RWPE2 (cell line): ENCODE measurements at places on chromosomes 1 and 21.

- H3K4me1 ChIP-seq: peaks cover 27% of the 10 kb centered on the region
- no peaks in the 10 kb centered on the region for H3K27me3 ChIP-seq
- peak overlapping the region; percentile 88 for H3K27ac ChIP-seq
- H3K36me3 ChIP-seq: peaks cover 18% of the 10 kb centered on the region
These were observed 202.4 kb upstream of the L1TD1 start for GRCh38 chr1:61992257-61992656.

- H3K27ac ChIP-seq: no peak overlapping the region
- DNase-seq: no peak
- no peaks in the 10 kb centered on the region for H3K36me3 ChIP-seq
- H3K27me3 ChIP-seq: no peaks in the 10 kb centered on the region
These were observed 88.9 kb downstream of the TMEM53 start for GRCh38 chr1:44585315-44585920.

DNA sequence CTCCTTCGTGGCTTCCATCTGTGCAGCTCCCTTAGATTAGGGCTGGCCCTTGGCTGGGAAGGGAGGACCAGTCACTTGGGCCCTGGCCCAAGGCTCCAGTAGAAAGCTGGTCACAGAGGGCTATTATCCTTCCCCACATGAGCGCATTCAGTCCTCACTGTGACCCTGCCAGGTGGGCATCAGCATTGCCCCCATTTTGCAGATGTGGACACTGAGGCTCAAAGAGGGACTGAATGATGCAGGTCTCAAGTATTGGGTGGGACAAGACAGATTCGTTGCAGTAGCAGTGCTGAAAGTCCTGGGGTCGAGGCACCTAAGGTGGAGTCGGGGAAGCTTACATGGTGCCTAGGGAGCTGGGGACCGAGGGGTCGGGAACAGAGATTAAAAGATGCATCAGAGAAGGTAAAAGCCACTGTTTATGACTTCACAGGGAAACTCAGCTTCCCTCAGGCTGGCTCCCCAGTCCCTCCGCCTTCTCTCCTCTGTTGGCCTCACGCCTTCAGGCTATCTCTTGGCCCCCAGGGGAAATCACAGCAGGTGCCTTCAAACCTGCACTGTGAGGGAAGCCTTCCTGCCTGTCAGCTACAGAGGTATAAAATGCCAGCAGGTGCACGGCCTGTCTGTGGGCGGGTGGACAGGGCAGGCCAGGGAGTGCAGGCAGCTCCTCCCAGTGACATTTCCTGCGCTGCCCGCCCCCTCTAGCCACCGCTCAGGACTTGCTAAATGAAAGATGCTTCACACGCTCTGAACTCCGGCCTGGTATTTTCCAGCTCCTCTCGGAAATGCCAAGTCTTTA, 178.4 kb downstream of the GRIK3 start:
- no peak for DNase-seq

GRCh38 chr1:53321366-53321765, 6.5 kb downstream of the LRP8 start:
- no peak overlapping the region for H3K27ac ChIP-seq
- peaks cover 57% of the 10 kb centered on the region for H3K36me3 ChIP-seq
- H3K4me3 ChIP-seq: no peak overlapping the region
- peaks cover 7% of the 10 kb centered on the region for H3K4me1 ChIP-seq
- no peaks in the 10 kb centered on the region for H3K27me3 ChIP-seq

- no peak overlapping the region for H3K4me3 ChIP-seq
- peak overlapping the region; percentile 20 for H3K27ac ChIP-seq
- DNase-seq: no peak
- H3K27me3 ChIP-seq: no peaks in the 10 kb centered on the region
- H3K36me3 ChIP-seq: no peaks in the 10 kb centered on the region
These were observed 76.1 kb upstream of the SLC2A1 start for GRCh38 chr1:43034778-43035177.

- no peaks in the 10 kb centered on the region for H3K27me3 ChIP-seq
- DNase-seq: no peak
- no peaks in the 10 kb centered on the region for H3K36me3 ChIP-seq
- H3K4me1 ChIP-seq: peaks cover 3% of the 10 kb centered on the region
These were observed 8.5 kb upstream of the TTC22 start for GRCh38 chr1:54809496-54810074.

- peak overlapping the region; percentile 49 for H3K27ac ChIP-seq
- H3K36me3 ChIP-seq: no peaks in the 10 kb centered on the region
- H3K4me3 ChIP-seq: no peak overlapping the region
These were observed 497 bp downstream of the FCRLB start for GRCh38 chr1:161721738-161722343.

DNA sequence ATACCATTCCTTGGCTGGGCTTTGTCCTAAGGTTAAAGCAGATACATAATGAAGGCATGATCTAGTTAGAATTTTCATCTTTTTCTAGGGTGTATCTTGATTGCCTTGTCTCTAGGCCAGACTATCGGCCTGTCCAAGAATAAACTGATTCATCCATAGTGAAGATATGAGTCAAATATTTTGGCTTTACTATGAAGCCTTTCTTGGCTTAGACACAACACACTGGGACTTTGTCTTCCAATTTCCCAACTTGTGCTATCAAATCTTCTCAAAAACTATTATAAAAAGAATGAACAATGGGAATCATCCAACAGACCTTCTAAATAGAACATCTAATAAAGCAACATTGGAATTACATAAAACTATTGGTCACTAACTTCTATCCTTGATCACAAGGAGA, 64.8 kb downstream of the WARS2 start:
- H3K4me3 ChIP-seq: no peak overlapping the region
- no peaks in the 10 kb centered on the region for H3K4me1 ChIP-seq

GRCh38 chr1:226827458-226827857, 43.0 kb upstream of the PSEN2 start:
- no peaks in the 10 kb centered on the region for H3K36me3 ChIP-seq
- DNase-seq: no peak
- no peaks in the 10 kb centered on the region for H3K4me1 ChIP-seq
- H3K4me3 ChIP-seq: no peak overlapping the region

- no peaks in the 10 kb centered on the region for H3K4me1 ChIP-seq
- no peak for DNase-seq
- H3K4me3 ChIP-seq: no peak overlapping the region
- no peak overlapping the region for H3K27ac ChIP-seq
- H3K36me3 ChIP-seq: peaks cover 64% of the 10 kb centered on the region
These were observed 17.6 kb downstream of the MTFR1L start for GRCh38 chr1:25837262-25837875.

DNA sequence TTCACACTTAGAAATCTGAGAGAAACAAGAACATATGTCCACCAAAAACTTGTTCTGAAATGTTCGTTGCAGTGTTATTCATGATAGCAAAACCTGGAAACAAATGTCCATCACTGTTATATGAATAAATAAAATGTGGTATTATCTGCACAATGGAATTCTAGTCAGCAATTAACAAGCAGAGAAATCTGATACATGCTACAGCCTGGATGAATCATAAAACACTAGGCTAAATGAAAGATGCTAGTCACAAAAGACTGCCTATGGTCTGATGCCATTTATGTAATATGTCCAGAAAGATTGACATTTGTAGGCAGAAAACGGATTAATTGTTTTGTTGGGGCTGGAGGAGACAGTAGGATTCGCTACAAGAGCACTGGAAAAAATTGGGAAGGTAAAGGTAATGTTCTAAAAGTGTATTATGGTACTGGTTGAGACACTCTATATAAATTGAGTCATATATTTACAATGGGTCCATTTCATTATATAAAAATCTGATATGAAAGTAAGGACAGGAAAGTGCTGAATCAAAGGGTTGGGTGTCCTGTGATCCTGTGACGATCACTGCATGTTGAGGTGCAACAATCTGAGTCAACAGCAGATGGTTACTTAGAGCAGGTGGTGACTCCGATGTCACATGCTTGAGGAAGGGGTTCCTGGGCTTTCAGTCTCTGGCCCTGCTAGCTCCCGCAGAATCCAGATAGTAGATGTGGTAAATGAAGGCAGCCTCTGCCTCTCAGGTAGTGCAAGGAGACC, 102.1 kb upstream of the NBPF4 start:
- H3K27ac ChIP-seq: no peak overlapping the region
- no peaks in the 10 kb centered on the region for H3K4me1 ChIP-seq
- H3K36me3 ChIP-seq: no peaks in the 10 kb centered on the region
- H3K4me3 ChIP-seq: no peak overlapping the region
- DNase-seq: no peak

GRCh38 chr1:147080671-147081394, 91.4 kb downstream of the PRKAB2 start:
- H3K36me3 ChIP-seq: no peaks in the 10 kb centered on the region
- no peak overlapping the region for H3K4me3 ChIP-seq
- no peaks in the 10 kb centered on the region for H3K4me1 ChIP-seq
- H3K27ac ChIP-seq: no peak overlapping the region
- DNase-seq: no peak

DNA sequence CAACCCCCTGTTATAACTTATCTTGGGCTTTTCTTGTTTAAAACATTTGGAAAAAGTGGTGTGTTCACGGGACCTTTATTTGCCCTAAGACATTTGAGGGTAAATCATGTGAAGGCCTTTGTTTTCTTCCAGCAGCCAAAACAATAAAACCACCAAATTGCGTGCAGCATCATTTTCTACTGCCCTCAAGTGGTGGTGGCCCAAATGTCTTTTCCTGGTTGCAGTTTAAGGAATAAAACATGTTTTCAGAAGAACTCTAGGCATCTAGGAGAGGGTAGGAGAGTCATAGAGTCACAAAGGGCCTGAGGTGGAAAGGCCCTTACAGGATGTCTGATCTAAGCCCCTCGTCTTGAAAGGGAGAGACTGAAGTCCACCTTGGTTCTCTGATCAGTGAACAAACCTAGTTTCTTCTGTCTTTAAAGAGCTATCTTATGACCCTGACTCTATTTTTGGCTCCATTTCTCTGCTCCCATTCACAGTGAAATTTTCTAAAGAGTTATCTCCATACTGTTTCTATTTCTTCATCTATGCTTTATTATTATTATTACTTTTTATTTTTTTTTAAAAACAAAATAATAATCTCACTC, 16.0 kb upstream of the EPS15 start:
- H3K4me3 ChIP-seq: no peak overlapping the region
- H3K36me3 ChIP-seq: no peaks in the 10 kb centered on the region
- no peaks in the 10 kb centered on the region for H3K4me1 ChIP-seq
- no peaks in the 10 kb centered on the region for H3K27me3 ChIP-seq
- H3K27ac ChIP-seq: no peak overlapping the region
